ENCODE measurements at places on chromosomes 16 and 17.

DNA sequence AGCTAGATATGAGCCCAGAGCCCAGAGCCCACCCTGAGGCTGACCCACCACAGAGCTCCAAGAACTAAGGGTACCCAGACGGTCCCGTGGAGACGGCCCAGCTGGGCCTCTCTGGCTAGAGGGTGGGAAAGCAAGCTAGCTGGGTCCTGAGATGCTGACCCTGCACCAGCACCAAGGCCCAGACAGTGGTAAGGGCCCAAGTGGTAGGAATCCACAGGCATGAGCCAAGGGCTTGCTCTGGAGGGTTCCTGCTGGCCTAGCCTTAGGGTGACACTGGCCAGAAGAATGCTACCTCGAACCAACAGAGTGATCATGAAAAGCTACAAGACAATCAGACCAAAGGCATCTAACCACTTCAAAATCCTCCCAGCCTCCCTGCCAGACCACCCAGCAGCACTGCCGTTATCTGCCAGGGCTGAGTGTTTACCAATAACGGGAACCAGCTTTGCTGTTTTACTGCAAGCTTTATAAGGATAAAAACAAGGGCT is 13.2 kb downstream of the HIC1 start:
- no peak for DNase-seq

DNA sequence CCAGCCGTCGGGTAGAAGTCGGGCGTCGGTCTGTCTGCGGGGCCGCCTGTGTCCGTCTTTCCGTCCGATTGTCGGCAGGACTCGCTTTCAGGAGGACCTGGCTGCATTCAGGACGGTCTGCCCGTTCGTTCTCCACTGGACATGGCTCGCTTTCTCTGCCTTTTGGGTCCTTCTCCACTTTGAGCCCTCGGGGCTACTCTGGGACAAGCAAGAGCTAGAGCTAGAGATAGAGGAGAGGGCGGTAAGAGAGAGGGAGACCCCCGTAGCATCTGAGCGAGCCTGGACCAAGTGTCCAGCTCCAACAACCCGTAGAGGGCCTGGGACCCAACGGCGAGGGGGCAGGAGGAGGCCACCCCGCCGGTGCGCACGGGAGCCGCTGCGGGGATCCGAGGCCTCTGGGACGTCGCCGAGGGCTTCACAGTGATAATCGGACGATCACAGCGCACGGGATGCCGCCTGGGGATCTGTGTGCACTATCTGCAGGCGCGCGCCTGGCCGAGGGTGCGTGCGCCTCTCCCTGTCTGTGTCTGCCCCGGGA is 4.5 kb downstream of the TBX4 start:
- no peak for DNase-seq

DNA sequence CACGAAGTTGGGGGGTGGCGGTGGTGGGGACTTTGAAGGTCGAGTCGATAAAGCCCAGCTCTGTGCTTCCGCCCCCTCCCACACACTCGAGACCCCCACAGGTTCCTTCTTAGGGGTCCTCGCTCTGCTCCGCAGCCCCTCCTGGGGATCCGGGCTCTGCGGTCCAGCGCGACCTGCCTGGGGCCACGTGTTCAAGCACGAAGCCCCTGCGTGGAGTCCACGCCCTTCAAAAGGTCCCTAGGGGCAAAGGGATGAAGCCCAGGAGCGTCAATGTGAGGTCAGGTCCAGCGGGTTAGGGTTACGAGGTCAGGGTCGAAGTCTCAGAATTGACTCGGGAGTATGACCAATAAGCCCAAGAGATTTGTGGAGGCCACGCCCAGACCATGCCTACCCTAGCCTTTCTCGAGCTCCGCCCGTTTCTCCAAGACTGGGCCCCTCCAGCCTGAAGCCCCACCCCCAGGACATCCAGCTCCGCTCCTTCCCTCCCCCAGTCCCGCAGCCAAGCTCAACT is 786 bp upstream of the CACNA1G start:
- DNase-seq = no peak

DNA sequence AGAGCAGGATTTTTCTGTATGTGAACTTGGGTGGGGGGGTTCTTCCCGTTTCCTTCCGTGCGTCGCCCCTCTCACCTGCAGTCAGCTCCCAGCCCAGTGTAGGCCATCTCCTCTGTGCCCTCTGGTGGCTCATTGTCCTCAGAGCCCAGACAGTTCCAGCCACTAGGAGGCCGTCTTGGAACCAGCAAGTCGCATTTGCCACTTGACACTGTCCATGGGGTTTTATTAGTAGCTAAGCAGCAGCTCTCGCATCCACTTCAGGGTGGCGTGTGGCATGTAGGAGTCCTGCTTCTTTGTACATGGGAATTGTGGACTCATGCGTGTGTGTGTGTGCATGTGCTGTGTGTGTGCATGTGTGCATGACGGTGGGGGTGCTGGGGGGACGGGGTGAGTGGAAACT is 74.0 kb downstream of the SEC14L1 start:
- DNase-seq = no peak

Data from activated CD4-positive, alpha-beta T cell treated with anti-CD3 and anti-CD28 coated beads, Interleukin-2, amount 50 U/mL, for 1 hour (primary cell).